Activated CD4-positive, alpha-beta T cell treated with anti-CD3 and anti-CD28 coated beads, Interleukin-2, amount 10 ng/mL, durations not matched to agents 7 days and 5 days (primary cell): ENCODE measurements at places on chromosomes 3 and 15. TPM values are rescaled to one million over a fixed set of nuclear protein-coding genes. Genes with fewer than 3 reads are reported as not detected.

CYP8B1 gene
- total RNA-seq, result not detected

ALDH1A3 gene
- total RNA-seq, result not detected

LYSMD4 gene
- 10.9 TPM for total RNA-seq

SLC2A2 gene
- total RNA-seq, result not detected

CADM2 gene
- total RNA-seq, result not detected

ABI3BP gene
- total RNA-seq, result not detected

RNF123 gene
- 47.5 TPM for total RNA-seq

GOLGA6A gene
- not detected for total RNA-seq

ZPLD1 gene
- not detected for total RNA-seq

FEZF2 gene
- not detected for total RNA-seq

TNNC1 gene
- total RNA-seq, result 1.5 TPM

EFCC1 gene
- total RNA-seq, result not detected

LIPC gene
- 1.5 TPM for total RNA-seq

CCDC54 gene
- total RNA-seq, result not detected

RGMA gene
- total RNA-seq, result 0.25 TPM

FETUB gene
- not detected for total RNA-seq
